ENCODE measurements at places on chromosomes 11 and 22. TPM values are rescaled to one million over a fixed set of nuclear protein-coding genes. Genes with fewer than 3 reads are reported as not detected.

DNA sequence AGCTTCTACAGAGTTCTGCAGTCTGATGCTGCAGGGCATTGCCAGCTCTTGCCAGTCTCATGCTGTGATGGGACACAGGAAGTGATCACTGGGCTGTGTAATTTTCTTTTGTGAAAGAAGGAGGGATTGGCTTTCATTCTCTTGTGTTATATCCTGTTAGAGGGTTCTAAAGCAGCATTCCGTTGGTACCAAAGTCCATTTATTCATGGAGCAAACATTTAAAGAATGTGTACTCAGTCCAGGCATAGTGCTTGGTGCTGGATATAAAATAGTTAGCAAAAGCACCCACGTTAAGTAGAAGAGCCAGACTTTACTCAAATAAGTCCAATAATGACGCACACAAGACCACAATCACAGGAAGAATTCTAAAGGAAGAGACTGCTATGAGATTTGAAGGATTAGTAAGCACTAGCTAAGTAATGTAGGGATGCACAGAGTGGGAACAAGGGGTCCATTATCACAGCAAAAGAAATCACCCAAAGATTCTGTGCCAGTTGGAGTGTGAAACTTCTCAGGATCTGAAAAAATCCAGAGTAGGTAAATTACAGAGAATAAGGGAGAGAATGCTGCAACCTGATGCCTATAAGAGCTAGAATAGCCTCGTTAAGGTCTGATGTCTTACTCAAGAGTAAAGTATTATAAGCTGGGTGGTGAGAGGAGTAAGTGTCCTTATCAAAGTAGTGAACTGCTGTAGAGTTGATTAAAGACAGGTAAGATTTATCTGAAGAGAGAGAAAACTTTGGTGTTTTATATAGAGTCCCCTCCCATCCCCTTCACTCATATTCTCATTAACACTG lies 728.3 kb downstream of the METTL15 start:
- DNase-seq = no peak

DNA sequence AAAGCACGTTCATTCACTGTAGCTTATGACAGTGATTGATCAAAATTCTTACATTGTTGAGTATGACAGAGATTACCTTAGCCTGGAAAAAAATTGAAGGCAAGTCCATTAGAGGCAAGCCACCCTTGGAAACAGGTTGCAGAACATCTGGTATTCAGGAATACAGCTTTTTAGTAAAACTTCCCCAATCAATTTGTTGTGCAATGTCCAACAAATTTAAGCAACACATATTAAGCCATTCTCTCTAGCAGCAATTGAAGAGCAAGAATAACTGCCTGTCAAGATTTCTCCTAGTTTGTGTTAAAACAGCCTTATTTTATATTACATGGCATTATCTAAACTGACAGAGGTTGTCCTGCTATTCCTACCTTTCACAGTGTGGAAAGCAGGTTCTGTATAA lies 37.0 kb downstream of the BCL2L13 start:
- no peak for DNase-seq

DNA sequence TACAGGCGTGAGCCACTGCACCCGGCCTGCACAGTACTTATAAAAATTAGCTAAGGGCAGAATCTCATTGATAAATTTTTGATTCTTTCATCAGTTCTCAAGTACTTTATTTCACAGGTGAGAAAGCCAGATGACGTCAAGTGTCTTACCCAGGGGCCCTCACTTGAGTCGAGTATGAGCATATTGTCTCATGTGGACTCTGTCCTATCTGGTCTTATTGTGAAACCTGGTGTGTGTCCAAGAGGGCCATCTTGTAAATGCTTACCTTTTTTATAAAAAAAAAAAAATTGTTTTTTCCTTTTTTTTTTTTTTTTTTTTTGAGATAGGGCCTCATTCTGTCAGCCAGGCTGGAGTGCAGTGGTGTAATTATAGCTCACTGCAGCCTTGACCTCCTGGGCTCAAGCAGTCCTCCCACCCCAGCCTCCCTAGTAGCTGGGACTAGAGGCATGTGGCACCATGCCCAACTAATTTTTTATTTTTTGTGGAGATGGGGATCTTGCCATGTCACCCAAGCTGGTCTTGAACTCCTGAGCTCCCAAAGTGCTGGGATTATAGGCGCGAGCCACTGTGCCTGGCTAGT lies 6.0 kb downstream of the ACO2 start:
- no peak for DNase-seq

GRCh38 chr11:133047036-133047770 lies 485.1 kb downstream of the OPCML start:
- DNase-seq = no peak

The SYT7 gene
- total RNA-seq = 14.7 TPM

The DEUP1 gene
- 0.82 TPM for total RNA-seq

GRCh38 chr11:42025121-42025803 lies 565.8 kb upstream of the LRRC4C start:
- DNase-seq = no peak

The ISX gene
- not detected for total RNA-seq

DNA sequence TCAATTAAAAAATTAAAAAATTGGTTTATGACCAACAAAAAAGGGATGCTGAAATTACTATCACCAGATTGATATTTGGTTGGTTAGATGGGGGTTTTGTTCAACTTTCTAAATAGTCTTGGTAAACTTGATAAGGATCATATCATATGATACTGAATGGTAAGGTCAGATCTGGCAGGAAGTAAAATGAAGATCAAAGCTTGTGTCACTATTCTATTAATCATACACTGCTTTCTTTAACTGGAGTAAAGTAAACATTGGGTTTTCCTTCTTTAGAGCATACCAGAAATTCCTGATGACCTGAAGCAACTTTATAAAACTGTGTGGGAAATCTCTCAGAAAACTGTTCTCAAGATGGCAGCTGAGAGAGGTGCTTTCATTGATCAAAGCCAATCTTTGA lies 40.2 kb downstream of the RRM1 start:
- no peak for DNase-seq

DNA sequence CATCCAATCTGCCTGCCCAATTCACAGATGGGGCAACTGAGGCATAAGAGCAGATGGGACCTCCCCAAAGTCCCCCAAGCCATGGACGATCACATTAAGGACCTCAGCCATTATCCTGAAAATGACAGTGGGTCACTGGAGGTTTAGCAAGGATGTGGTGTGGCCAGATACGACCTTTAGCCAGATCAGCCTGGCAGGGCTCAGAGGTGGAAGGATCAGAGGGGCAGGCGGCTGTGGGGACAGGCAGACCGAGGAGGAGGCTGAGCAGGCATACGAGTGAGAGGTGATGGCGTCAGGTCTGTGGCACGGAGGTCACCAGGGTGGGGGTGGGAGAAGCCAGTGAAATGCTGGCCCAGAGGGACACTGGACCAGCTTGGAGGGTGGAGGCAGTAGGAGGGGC lies 14.1 kb upstream of the TMPRSS6 start:
- DNase-seq = no peak

The KLHDC7B gene
- not detected for total RNA-seq

The NPAS4 gene
- under 0.01 TPM for total RNA-seq

- no peak for DNase-seq
These were observed 838.6 kb downstream of the TBC1D22A start for GRCh38 chr22:47600791-47601625.

The HORMAD2 gene
- 0.41 TPM for total RNA-seq

DNA sequence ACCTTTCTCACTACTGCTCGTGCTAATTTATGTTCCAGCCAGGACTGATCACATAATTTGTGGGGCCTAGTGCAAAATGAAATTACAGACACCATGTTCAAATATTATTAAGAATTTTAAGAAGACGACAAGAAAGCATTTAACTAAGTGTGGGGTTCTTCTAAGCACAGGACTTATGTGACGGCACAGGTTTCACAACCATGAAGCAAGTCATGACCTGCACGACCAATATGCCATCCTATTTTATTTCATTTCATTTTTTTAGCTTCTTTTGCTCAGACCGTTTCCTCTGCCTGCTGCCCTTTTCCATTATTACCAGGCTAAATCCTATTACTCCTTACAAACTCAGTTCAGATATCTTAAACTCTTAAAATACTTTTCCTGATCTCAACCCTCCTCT lies 462.5 kb downstream of the AASDHPPT start:
- no peak for DNase-seq

DNA sequence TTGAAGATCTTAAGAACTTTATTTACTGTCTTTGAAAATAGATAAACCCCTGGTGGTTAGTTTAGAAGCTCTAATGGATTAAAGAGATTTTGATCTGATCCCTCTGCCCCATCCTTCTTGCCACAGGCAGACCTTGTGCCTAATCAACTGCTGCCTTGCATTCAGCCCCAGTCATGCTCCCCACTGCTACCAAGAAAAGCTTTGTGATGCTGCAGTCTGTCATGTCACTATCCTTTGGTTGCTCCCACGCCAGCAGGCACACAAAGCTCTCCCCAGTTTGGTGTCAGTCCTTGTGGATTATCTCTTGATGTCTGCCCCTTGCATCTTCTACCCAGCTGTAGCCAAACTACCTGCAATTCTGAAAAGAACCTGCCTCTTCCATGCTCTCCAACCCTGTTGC lies 112.2 kb downstream of the MTNR1B start:
- DNase-seq = no peak

DNA sequence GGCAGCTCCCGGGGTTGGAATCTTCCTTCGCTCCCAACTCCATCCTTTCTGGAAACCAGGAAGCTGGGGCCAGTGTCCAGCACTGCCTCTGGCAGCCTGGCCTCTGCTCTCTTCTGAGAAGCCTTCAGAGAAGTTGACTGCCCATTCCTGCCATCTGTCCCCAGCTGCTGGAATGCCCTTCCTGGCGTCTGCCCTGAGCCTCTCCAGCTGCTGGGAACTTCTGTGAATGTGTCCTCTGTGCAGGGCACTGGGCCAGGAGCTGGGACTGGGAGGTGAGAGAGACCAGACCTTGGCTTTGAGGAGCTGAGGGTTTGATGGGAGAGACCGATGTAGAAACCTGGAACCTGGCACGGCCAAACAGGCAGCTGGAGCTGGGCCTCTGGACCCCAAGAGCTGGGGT lies 5.9 kb upstream of the SOX10 start:
- DNase-seq = no peak

- DNase-seq = no peak
These were observed 64.7 kb downstream of the TRIM29 start for GRCh38 chr11:120073196-120073595.

GRCh38 chr11:44308923-44309477 lies 939 bp downstream of the ALX4 start:
- no peak for DNase-seq

GRCh38 chr22:17172029-17172833 lies 13.2 kb upstream of the HDHD5 start:
- DNase-seq = peak; percentile 28

The TUB gene
- 83.2 TPM for total RNA-seq

DNA sequence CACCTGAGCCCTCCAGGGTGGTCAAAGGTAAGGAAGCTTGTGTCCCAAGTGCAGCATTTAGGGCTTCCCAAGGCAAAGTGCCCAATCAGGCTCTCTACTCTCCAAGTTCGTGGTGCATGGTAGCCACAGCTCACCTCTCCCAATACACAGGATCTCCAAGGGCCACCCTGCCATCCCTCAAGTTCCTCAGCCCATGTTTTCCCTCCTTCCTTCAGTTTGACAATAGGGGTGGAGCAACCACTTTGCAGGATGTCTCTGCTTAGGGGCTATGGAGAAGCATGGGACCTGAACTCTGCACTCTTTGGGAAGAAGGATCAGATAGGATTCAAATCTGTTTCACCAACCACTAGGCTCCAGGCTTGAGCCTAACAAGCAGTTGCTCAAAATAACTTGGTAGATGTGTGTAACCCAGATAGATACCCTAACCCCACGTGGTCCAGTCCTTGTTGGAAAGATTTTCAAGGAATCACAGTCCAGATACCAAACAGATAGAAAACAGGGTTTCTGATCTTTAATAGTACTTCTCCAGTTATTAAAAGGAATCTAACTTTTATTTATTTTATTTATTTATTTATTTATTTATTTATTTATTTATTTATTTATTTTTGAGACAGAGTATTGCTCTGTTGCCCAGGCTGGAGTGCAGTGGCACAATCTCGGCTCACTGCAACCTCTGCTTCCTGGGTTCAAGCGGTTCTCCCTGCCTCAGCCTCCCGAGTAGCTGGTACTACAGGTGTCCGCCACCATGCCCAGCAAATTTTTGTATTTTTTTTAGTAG lies 248.1 kb downstream of the CTTN start:
- no peak for DNase-seq

GRCh38 chr11:130937051-130937450 lies 20.8 kb upstream of the SNX19 start:
- no peak for DNase-seq

The SLC25A22 gene
- total RNA-seq = 14.7 TPM

DNA sequence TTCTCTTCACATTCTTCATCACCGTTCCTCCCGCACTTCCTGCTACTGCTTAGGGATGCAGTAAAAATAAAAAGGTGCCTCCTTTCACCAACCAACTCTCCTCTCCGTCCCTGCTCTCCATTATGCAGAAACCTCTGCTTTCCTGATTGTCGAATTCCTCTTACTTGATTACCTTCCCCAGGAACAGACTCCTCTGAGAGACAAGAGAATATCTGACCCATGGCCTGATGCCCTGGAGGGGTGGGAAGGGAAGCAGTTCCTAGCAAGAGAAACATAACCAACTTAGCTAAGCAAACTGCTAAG lies 80.9 kb downstream of the TRIM29 start:
- DNase-seq = no peak

DNA sequence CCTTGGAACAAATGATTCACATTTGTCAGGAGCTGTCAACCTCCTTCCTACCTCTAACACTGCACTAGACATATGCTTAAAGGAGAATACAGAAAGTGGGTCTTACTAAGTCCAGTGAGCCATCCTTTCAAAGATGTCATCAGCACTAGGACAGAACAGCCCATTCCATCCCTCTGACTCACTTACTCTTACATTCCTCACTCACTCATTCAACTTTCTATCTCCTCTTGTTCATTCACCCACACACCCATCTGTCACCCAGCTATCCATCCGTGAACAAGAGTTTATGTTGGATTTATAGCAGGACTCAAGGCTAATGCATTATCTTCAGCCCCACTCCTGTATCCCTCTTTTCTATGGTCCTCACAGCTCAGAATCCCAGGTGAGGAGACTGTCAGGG lies 9.1 kb downstream of the INSC start:
- DNase-seq = no peak

DNA sequence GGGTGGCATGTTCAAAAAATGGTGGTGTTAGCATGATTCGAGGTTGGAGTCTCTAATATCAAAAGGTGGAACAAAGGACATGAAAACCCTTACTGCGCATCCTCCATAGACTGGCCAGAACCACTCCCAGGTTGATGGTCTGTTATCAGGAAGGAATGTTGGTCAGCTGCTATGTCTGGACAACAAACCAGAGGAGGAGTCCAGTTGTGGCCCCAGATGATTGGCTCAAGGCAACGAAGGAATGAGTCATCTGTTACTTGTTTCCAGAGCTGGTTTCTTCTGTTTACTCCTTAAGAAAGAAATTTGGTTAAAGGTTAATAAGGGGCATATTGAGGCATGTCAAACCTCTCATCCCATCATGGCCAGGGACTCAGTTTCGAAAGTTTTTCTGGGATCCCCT lies 56.8 kb upstream of the GRIA4 start:
- DNase-seq = no peak

The CRYBB3 gene
- not detected for total RNA-seq

GRCh38 chr11:69300120-69301060 lies 6.4 kb downstream of the MYEOV start:
- no peak for DNase-seq

Data from frontal cortex (tissue), 4 donors.